ENCODE measurements at places on chromosomes 12 and 14.

DNA sequence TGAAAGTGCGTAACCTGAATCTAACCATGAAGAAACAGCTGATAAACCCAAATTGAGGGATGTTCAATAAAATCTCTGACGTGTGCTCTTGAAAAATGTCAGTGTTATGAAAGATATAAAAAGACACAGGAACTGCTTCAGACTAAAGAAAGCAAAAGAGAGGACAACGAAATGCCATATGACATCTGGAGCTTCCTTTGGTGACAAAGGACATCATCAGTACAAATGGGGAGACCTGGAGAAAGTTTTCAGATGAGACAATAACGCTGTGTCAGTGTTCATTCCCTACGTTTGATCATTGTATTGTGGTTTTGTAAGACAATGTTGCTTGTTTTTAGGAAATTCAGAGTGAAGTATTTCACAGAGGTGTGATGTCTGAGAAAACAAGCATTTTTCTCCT is 125.9 kb upstream of the MAP1LC3B2 start:
- no peak for DNase-seq

- no peak for DNase-seq
These were observed 1.3 kb downstream of the VASH1 start for GRCh38 chr14:76762411-76763095.

DNA sequence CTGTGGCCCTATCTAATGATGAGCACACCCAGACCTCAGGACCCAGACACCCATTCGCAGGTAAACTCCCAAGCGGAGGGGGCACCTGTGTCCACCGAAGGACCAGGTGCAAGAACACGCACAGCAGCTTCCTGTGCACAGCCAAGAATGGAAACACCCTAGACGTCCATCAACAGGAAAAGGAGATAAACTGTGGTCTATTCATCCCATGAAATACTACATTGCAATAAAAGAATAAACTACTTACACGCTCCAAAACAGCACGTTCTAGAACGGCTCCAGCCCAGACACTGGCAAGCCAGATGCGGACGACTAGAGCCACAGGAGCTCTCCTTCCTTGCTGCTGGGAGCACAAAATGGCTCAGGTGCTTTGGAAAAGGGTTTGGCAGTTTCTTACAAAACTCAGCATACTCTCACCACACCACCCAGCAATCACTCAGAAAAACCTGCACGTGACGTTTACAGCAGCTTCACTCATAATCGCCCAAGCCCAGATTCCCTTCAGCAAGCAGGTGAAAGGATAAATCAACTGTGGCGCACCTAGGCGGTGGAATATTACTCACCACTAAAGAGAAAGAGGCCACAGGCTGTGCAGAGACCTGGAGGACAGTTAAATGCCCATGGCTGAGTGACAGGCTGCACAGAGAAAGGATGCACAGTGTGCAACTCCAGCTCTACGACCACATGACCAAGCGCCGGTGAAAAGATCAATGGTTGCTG is 21.0 kb downstream of the BRF1 start:
- DNase-seq, result no peak

DNA sequence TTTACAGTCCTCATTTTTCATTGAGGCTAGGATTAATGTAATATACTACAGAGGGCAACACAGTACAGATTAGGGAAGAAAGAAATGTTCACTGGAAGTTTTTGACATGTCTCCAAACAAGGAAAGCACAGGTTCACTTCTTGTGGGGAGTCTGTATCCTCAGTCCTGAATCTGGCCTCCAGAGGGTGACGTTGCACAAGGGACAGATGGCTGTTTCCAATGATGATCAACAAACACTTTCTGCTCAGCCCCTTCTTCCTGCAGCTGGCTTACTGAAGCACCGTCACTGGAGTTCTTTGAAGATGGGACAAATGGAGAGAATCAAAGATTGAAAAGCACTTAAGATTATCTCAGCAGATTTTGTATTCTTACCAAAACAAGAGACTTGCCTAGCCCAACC is 123.3 kb upstream of the OR4E1 start:
- DNase-seq, result peak; percentile 15

- no peak for DNase-seq
These were observed 133.0 kb upstream of the RASSF8 start for GRCh38 chr12:25825446-25825845.

GRCh38 chr12:2451497-2451896 is 343.3 kb upstream of the FKBP4 start:
- no peak for DNase-seq

GRCh38 chr12:89384050-89384758 is 31.9 kb upstream of the DUSP6 start:
- no peak for DNase-seq

DNA sequence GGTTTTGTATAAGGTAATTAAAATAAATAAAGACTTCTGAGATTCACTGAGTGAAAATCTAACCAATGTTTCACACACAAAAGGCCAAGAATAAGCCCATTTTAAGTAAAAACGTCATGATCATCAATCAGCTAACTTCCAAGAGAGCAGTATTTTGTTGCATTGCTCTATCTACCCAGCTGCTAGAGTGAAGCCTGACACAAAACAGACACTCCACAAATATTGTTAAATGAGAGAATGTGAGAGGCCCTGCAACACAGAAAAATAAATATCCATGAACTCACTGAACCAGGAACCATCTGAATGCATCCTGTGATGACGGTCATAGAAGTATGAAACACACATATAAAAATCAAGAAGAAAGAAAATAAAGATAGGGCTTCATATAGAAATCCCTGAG is 358.6 kb upstream of the TMTC1 start:
- DNase-seq, result no peak

DNA sequence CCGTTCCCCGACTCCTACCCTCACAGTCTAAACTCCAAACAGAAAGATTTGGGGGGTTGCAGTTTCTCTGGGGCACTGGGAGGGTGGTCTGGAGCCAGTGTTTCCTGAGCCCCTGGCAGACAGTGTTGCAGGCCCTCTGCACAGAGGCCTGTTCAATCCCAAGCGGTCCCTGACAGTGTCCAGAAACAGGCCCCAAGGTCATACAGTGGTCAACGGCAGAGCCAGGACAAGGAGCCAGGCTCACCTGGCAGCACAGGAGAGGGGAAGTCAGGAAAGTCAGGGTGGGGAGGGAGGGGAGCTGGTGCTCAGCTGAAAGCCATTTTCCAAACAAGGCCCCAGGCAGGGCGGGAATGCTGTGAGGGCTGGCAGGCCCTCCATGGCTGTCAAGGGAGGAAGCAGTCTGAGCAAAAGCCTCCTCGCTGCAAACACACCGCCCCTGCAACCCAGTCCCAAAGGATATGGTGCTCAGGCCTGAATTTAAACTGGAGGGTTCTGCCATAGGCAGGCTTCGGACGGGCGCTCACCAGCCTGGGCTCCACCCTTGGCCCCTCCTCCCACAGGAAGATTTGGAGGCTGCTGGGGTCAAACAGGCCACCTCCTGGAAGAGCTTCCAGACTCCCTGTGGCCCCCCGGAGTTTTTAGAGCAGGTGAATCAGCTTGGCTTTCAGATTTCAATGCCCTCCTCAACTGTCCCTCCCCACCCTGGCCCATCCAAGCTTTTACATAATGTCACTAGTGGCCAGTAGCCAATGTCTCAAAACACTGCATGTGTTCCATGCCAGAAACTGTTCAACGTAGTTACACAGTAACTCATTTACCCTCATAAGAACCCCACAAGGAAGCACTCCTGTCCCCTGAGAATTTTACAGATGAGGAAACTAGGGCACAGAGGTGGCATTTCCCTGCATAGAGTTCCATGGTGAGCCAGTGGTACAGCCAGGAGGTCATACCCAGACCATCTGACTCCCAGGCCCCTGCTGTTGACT is 41.5 kb downstream of the CHGA start:
- DNase-seq, result no peak

GRCh38 chr14:105531088-105531893 is 4.9 kb downstream of the TMEM121 start:
- DNase-seq, result no peak

GRCh38 chr14:57464008-57464730 is 29.5 kb downstream of the CCDC198 start:
- no peak for DNase-seq

DNA sequence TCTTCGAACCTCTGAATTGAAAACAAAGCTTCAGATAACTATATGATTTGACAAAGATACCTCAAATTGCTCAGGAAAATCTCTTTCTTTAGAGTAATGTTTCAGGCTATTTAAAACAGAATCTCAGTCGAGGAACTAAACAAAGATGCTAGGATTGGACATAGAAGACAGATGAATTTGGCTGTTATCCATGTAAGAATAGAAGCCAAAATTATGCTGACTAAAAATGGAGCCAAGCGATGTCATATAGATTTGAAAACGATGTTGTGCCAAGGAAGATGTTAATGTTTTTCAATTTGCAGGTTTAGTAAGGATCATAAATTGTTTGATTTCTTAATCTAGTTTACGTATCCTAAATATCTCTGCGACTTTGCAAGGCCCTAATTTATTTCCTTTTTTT is 295.9 kb downstream of the FOXG1 start:
- no peak for DNase-seq

- DNase-seq, result peak; percentile 42
These were observed 117.7 kb downstream of the PRKCH start for GRCh38 chr14:61438860-61439765.

- DNase-seq, result no peak
These were observed 2.4 kb upstream of the KRT84 start for GRCh38 chr12:52387859-52388258.

DNA sequence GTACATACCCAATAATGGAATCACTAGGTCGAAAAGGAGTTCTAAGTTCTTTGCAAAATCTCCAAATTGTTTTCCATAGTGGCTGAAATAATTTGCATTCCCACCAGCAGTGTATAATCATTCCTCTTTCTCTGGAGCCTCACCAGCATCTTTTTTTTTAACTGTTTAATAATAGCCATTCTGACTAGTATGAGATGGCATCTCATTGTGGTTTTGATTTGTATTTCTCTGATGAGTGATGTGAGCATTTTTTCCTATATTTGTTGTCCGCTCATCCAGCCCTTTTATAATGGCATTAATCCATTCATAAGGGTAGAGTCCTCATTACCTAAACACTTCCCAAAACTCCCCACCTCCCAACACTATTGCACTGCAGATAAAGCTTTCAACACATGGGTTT is 278.3 kb downstream of the SEC23A start:
- no peak for DNase-seq

DNA sequence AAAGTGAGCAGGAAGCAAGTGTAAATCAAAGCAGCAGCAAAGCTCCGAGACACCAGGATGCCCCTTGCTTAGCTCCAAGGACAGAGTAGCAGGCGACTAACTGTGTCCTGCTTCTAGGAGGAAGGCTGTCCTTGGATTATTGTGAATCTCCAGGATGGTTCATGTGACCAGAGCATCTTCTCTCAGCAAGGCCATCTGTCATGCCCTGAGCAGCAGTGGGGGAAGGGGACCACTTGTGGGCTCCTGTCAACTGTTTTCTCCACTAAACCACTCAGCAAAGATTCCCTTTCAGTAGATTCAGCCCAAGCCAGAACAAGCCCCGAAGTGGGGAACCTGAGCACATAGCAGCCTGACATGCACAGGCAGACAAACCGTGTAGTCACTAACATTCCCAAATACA is 19.4 kb downstream of the MAP3K9 start:
- DNase-seq, result no peak

DNA sequence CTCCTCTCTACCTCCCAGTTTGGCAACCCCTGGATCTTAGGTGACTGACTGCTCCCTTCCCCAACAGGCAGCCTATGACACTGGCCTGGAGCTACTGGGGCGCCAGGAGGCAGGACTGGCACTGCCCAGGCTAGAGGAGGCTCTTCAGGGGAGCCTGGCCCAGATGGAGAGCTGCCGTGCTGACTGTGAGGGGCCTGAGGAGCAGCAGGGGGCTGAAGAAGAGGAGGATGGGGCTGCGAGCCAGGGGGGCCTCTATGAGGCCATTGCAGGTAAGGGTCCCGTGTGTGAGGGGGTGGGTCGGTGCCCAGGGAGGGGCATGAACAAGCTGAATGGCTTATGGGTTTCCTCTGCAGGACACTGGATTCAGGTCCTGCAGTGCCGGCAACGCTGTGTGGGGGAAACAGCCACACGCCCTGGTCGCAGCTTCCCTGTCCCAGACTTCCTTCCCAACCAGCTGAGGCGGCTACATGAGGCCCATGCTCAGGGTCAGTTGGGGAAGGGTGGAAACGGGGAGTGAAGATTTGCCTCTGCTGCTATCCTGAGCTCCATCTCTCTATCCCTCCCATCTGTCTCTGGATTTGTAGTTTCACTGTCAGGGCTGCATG is 2.2 kb downstream of the P3H3 start:
- no peak for DNase-seq

DNA sequence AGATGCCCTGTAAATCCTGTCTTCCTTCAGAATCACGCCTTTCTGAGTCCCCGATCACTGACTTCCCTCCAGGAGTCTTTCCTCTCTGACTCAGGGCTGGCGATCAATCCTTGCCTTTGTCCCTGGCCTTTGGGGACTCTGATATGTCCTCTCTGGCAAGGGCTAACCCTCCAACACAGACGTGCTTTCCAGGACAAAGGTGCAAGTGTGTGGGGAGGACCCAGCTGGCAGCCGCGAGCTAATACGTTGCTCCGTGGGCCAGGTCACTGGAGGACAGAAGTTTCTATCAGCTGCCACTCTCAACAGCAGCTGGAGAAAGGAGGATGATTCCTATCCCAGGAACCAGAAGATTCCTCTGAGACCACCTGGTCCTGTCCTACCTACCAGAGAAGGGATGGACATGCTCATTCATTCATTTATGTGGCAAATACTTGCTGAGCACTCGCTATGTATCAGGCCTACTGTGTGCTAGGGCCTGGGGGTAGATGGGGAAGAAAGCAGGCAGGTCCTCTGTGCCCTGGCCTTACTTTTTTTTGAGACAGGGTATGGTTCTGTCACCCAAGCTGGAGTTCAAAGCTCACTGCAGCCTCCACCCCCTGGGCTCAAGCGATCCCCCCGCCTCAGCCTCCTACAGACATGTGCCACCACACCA is 8.5 kb upstream of the SCARB1 start:
- no peak for DNase-seq

- peak; percentile 51 for DNase-seq
These were observed 929 bp downstream of the CHD8 start for GRCh38 chr14:21454843-21455544.

GRCh38 chr12:105292705-105293104 is 37.8 kb upstream of the C12orf75 start:
- DNase-seq, result no peak

GRCh38 chr14:34403646-34404045 is 58.4 kb downstream of the SPTSSA start:
- no peak for DNase-seq

DNA sequence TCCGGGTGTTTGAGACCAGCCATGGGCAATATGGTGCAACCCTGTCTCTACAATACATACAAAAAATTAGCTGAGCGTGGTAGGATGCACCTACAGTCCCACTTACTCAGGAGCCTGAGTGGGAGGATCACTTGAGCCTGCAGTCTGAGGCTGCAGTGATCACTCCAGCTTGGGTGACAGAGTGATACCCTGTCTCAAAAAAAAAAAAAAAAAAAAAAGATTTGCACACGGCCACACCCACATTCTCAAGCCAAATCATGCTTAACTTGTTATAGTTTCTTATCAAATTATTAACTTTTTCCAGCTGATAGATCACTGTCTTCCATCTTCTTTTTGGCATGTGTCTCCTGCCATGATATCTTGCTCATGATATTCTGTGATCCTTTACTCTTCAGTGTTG is 6.8 kb downstream of the DRAM1 start:
- DNase-seq, result no peak

Measured in CD4-positive, alpha-beta T cell treated with Interleukin-10 for 1 hour (primary cell).